ENCODE measurements at places on chromosomes 16 and 17.

GRCh38 chr16:3454093-3454492 lies 10.6 kb downstream of the NAA60 start:
- no peak for DNase-seq

DNA sequence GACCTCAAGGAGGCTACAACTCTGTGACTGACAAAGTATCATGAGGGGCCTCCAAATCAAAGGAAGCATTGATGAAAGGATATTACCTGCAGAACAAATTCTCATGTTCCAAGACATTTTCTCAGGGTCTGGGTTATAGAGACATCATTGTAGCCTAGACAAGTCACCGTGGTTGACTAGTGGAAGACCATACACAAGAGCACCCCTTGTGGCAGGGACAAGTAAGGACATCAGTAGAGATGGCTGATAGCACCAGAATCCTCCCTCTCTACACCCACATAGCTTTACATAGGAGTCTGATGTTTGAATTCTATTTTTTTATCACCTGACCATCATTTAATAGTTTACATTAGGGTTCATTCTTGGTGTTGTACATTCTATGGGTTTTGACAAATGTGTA lies 32.5 kb upstream of the CDH8 start:
- DNase-seq, result no peak

DNA sequence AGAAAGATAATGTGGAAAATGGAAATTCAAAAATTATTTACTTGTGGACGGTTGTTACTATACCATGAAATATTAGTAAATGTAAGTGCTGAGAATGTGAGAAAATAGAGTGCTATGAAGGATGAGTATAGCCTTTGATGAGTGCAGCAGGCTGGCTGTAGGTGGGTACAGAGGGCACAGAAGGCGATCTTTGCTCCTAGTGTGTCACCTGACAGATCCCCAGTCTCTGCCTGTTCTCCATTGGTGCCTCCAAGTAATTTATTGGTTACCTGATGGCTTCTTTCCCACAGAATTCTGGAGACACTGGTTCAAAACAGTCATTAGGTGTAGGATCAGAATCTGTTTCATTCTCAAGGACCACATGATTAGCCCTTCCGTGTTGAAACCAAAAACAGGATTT lies 28.9 kb downstream of the ABCA9 start:
- no peak for DNase-seq

DNA sequence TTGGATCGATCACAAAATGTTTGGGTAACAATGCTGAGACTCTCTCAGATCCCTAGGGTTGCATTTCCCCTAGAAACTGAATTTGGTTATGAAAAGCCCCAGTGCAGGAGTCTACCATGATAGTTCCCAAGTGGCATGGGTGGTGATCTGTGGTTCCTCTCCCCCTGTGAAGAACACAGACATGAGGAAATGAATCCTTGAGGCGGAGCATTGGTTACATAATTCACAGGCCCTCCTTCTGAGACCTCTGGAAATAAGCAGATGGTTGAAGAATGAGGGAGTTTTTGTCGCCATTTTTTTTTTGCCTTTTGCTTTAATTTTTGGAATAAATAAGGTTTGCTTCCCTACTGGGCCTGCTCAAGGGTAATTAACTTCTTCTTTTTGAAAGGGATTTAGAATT lies 597.0 kb upstream of the RBFOX1 start:
- DNase-seq, result no peak

GRCh38 chr17:67246403-67246652 lies 1.3 kb upstream of the HELZ start:
- DNase-seq, result no peak

DNA sequence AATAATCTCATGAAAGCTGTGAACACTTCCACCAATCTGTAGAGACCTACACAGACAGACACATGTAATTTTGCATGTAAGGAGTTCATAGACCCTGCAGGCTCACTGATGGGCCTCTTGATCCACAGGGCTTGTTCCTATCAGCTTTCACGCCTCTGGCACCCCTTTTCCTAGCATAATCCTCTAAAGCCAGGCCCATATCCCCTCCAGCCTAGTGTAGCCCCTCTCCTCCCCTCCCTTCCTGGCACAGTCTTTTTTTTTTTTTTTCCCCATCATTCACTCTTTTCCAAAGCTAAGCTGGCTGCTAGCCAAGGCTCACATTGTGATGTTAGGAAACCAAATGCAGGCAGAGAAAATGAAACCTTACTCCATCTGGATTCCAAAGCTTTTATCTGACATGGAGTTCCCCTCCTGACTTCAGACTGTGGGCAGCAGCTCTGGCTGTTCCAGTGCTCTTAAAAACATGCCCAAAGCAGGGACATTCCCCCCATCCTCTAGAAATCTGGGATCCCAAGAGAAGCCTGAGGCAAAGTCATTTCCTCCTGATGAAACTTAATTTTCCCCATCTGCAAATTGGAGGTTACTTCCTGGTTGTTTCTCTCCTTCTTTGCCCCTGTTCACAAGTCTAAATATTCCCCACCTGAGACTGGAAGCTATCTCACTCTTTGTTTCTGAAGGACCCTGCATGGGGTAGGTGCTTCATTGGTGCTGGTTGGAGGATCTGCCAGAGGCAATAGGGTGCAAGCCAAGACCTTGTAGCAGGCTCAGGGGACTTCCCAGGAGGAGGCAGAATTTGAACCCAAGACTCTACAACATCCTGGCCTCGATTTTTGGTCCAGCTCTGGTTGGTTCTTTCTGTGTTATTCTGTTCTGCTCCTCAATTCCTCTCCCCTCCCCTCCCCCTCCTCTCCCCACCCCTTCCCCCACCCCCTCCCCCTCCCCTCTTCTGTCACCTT lies 9.9 kb upstream of the CCL5 start:
- DNase-seq, result no peak

- DNase-seq, result no peak
Observed at GRCh38 chr16:24036614-24037013, 200.8 kb downstream of the PRKCB start.

GRCh38 chr16:23497543-23497868 lies 12.8 kb downstream of the GGA2 start:
- DNase-seq, result no peak

DNA sequence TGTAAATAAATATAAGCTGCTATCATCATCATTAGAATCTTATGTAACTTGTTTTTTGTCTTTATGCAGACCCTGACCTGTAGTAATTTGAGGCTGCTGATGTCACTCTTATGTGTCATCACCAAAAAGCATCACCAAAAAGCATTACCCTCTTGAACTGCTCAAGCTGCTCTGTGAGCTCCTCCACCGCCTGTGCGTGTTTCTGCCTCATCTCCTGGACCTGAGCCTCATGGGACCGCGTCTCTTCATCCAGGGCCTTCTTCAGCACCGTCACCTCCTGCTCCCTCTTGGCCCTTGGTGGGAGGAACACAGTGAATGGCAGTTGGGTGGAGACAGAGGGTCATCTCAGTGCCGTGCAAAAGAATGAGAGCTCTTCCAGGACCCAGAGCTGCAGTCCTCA lies 82.4 kb downstream of the NDE1 start:
- no peak for DNase-seq

GRCh38 chr17:30840771-30841170 lies 9.0 kb downstream of the ATAD5 start:
- DNase-seq, result no peak

DNA sequence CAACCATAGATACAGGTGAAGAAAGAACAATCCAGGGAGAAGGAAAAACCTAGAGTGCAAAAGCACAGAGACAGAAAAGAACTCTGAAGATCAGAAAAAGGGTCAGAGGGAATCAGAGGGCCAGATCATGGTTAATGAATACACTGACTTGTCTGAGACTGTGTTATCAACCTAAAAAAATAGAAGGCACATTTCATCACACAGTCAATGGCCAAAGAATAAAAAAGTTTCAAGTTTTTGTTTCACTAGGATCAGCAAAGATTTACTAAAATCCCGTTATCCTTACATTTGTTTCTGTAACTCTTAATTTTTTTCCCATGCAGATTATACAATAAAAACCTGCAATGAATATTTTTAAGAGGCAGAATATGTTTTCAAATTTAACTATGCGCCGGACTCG lies 38.5 kb downstream of the CNOT1 start:
- no peak for DNase-seq

GRCh38 chr17:69779378-69780214 lies 295.4 kb upstream of the KCNJ16 start:
- no peak for DNase-seq

- no peak for DNase-seq
Observed at GRCh38 chr17:16322636-16323035, 30.6 kb downstream of the CENPV start.

GRCh38 chr17:47214931-47215330 lies 5.8 kb downstream of the MYL4 start:
- no peak for DNase-seq

GRCh38 chr17:19650826-19651225 lies 2.3 kb downstream of the ALDH3A2 start:
- DNase-seq, result no peak

- peak; percentile 26 for DNase-seq
Observed at GRCh38 chr17:17913695-17914332, 58.4 kb downstream of the TOM1L2 start.

- DNase-seq, result no peak
Observed at GRCh38 chr16:85729452-85730185, 21.3 kb downstream of the C16orf74 start.

DNA sequence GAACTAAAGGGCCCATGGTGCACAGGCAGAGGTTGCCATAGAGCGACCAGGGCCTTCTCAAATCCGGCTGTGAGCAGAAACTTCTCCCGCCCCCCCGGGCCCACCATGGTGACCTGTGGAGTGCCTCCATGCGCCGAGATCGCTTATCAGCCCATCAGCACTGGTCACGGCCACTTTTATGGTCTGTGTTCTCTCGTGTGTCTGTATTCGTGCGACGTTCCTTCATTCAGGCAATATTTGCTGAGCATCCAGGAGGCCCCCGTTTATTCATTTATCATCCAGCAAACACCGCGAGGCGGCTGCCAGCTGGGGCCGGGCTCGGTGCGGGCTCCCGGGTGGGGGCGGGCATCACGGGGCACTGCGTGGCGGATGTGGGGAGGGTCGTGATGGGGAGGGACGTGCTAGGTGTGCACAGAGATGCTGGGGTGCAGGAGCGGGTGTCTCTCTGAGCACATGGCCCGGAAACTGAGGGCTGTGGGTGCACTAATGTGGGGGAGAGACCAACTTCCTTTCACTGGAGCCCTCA lies 88.0 kb upstream of the CBX4 start:
- no peak for DNase-seq

DNA sequence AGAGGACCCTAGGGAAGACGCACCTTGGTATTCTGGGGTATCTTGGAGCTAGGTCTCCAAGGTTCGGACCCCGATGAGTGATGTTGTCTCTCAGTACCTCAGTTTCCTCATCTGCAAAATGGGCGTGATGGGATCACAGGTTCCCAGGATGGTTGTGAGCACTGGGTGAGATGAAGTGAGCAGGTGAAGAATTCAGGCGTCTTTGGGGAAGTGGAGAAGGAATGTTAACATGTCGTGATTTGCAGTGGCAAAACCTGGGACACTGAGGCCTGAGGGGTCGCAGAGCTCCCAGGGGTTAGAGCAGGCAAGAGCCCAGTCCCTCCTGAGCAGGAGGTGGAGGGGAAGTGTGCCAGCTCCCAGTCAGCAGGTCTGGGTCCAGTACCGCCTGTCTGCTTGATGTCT lies 215.1 kb upstream of the GSE1 start:
- no peak for DNase-seq

- no peak for DNase-seq
Observed at GRCh38 chr16:64225696-64226095, 896.2 kb downstream of the CDH11 start.

DNA sequence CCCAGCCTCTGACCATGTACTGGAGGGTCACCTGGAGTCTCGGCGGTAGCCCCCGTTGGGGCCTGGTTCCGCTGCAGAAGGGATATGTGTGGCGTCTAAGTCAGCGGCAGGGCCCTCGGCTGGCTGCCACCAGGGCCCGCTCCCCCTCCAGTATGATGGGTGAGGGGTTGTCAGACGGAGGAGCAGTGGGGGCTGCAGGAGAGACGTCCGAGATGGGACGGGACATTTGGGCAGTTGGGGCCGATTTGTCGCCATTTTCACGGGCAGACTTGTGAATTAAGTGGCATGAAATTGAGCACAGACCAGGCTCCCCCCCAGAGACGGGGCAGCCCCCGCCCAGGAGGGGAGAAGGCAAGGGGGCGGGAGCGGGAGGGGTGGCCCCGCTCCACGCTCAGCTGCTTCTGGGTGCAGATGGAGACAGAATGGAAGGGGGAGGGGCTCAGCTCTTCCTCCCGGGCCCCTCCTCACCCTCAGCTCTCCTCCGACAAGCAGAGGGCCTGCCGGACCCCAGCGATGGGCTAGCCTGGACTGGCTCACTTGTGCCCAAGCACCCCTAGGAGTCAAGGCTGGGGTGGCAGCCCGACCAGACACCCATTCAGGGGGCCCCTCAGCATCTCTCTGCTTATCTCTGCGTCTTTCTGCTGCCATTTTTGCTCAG lies 52.7 kb upstream of the LHX1 start:
- no peak for DNase-seq

DNA sequence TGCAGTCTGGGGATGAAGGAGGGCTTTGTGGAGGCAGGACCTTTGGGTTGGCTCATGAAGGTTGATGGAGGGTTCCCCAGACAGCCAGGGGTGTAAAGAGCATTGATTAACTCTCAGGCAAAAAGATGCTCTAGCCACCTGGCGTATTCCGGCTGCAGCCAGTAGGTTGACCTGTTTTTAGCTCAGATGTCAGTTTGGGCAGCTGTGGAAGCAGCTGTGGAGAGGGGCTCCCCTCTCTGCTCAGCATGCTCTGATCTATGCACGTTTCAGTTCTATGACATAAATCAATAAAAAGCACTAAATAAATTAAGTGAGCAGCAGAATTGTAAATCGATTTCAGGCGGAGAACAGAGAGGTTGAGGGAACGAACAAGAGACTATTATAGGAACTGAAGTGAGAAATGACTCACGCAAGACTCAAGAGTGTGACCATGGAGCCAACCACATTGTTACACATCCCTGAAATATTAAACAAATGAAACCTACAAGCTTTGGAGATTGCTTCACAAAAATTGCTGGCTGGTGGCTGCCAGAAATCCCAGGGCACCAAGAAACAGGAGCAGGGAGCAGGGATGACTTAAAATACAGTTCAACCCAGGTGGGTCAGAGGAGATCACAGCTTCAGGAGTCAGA lies 111.9 kb downstream of the GSG1L start:
- no peak for DNase-seq

- no peak for DNase-seq
Observed at GRCh38 chr17:73363442-73364154, 51.8 kb upstream of the CDC42EP4 start.

GRCh38 chr16:65285128-65286048 lies 163.5 kb upstream of the CDH11 start:
- no peak for DNase-seq

GRCh38 chr17:75983501-75984181 lies 4.6 kb downstream of the TEN1 start:
- DNase-seq, result peak; percentile 43

- DNase-seq, result no peak
Observed at GRCh38 chr17:31740611-31741082, 118.4 kb downstream of the COPRS start.

- DNase-seq, result no peak
Observed at GRCh38 chr17:8855477-8856204, 11.8 kb downstream of the PIK3R6 start.

Data from CD4-positive, alpha-beta T cell treated with Interleukin-15 for 1 hour (primary cell).